ENCODE measurements at places on chromosomes 3 and 15. TPM values are rescaled to one million over a fixed set of nuclear protein-coding genes. Genes with fewer than 3 reads are reported as not detected.

DNA sequence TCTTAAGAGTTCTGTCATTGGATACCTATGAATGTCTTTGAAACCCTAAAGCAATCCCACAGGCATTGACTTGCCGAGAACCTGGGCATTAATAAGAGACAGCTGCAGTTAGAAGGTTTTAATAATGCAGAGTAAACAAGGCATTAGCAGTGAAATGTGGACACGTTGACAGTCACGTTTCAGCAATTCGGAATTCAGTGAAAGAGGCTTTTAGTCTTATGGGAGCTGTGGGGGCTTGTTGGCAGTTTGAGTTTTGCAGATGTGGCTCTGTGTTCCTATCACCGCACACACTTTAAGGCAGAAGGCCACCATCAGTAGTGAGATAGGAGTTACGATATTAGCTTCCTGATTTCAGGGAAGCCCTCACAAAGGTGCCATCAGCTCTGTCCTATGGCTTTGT, 145.2 kb upstream of the NUDT16 start:
- H3K27ac ChIP-seq: no peak overlapping the region
- H3K27me3 ChIP-seq: no peaks in the 10 kb centered on the region
- no peaks in the 10 kb centered on the region for H3K36me3 ChIP-seq
- DNase-seq: no peak
- no peak overlapping the region for H3K4me3 ChIP-seq

DNA sequence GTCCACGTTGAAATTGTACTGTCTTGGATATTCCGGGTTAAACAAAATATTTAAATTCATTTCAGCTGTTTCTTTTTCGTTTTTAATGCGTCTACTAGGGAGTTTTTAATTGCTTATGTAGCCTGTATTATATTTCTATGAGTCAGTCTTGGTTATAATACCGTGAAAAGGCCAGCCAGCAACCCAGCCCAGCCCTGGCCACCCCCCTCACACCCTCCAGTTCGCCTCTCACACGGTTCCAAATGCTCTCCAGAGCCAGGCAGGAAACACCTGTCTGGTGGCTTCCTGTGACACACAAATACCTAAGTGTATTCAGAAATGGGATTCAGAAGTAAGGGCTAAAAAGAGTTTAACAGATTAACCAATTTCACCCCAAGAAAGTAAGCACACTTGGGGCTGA, 4.4 kb downstream of the SH3BP5 start:
- DNase-seq: no peak
- H3K36me3 ChIP-seq: no peaks in the 10 kb centered on the region
- no peak overlapping the region for H3K27ac ChIP-seq
- H3K4me3 ChIP-seq: no peak overlapping the region

DNA sequence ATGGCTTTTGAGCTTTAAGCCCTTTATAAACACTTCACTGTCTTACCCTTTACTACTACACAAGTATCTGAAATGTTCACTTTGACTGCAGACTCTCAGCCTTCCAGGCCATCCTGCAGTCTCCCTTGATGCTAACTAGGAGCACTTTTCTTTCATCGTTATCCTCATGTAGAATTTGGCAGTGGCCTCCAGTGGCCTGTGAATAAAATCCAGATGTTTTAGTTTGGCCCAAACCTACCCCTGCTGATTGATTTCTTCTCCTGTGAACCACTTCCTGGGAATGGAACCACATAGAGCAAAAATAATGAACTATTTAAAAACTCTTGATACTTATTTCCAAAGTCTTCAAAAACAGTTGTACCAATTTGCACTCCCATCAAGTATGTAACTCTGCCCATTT, 271.9 kb downstream of the FEZF2 start:
- H3K36me3 ChIP-seq: peaks cover 17% of the 10 kb centered on the region
- no peak for DNase-seq
- H3K4me1 ChIP-seq: no peaks in the 10 kb centered on the region
- no peak overlapping the region for H3K4me3 ChIP-seq
- H3K27ac ChIP-seq: no peak overlapping the region
- no peaks in the 10 kb centered on the region for H3K27me3 ChIP-seq

DNA sequence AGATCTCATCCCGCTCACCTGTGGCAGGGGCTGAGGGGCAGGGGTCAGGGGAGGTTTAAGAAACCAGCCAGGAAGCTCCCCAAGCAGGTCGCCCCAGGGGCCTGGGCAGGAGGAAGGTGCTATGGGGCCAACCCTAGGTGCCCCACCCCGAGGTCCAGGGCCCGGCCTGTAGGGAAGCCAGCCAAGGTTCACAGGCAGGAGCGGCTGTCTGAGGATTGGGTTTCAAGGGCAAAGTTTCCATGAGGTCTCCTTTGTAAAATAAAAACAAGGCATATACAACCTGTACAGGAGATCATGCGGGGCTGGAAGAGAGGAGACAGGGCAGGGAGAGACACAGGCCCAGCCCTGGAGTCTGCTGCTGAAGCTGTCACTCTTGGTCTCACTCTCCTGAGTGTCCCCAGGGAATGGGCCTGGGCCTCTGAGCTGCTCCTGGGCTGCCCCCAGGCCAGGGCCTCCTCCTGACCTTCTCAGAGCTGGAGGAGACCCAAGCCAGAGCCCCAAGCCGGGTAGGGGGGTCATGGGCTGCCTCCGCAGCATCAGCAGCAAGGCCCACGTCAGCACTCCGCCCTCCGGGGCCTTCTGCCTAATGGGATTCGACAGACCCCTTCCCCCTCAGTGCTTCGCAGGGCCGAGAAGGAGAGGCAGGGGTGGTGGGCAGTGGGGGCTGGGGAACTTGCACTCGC, 5.5 kb downstream of the CPLX3 start:
- H3K27ac ChIP-seq: no peak overlapping the region
- no peak overlapping the region for H3K4me3 ChIP-seq
- peaks cover 5% of the 10 kb centered on the region for H3K36me3 ChIP-seq
- peaks cover 14% of the 10 kb centered on the region for H3K27me3 ChIP-seq
- peaks cover 6% of the 10 kb centered on the region for H3K4me1 ChIP-seq

DNA sequence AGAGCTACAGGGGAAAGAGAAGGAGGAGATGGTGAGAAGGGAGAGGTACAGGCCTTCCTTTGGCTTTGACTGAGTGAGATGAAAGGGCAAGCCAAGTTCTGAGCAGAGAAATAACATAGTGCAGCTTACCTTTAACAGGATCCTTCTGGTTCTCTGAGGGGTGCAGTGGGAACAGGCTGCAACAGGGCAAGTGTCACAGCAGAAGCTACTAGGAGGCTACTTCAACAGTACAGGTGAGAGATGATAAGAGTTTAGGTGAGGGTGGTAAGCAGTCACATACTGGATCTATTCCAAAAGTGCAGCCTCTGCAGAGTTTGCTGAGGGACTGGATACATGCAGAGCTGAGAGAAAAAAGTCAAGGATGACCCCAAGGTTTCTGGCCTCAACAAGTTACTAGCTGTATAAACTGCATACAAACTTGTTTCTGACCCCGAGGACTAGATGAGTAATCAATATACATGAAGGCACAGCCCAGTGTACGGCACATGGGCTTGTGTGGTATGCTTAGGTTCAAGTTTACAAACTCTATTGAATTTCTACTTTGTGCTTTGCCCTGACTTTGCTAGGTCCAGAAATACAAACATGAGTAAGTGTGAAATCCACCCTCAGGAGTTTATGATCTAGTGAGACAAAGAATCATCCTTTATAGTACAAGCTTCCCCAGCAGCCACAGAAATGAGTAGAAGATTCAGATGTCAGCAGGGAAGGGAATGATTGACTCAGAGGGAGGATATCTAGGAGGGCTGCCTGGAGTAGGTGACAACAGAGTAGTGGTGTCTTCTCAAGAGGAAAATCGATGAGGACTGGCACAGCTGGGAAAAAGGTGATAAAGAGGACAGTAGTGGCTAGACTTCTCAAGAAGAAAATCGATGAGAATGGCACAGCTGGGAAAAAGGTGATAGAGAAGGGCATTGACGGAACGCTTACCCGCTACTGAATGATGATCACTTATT, 78.2 kb upstream of the TJP1 start:
- no peaks in the 10 kb centered on the region for H3K36me3 ChIP-seq
- H3K27ac ChIP-seq: no peak overlapping the region
- H3K27me3 ChIP-seq: no peaks in the 10 kb centered on the region
- no peaks in the 10 kb centered on the region for H3K4me1 ChIP-seq
- no peak overlapping the region for H3K4me3 ChIP-seq
- DNase-seq: no peak

DNA sequence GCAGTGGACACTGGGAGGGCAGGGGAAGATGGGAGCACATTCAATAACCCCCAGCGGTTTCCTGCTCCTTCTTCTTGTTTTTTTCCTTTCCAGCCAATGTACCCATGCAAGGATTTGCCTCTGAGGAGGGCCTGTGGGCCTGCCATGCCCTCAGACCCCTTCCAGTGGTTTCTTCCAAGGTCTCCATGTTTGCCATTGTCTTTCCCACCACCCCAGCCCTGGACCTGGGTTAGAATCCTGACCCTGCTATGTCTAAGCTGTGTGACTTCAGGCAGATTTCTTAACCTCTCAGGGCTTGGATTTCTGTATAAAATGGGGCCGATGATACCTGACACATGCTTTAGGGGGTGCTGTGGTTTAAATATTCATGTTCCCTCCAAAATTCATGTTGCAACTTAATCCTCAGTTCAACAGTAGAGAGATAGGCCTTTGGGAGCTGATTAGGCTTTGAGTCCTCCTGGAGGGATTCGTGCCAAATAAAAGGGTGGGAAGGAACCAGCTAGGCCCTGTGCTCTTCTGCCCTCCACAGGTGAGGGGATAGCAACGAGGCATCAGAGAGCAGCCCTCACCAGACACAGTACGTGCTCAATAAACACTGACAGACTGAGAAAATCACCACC, 46.3 kb upstream of the FLNB start:
- H3K27me3 ChIP-seq: no peaks in the 10 kb centered on the region
- H3K36me3 ChIP-seq: no peaks in the 10 kb centered on the region
- no peak overlapping the region for H3K4me3 ChIP-seq

DNA sequence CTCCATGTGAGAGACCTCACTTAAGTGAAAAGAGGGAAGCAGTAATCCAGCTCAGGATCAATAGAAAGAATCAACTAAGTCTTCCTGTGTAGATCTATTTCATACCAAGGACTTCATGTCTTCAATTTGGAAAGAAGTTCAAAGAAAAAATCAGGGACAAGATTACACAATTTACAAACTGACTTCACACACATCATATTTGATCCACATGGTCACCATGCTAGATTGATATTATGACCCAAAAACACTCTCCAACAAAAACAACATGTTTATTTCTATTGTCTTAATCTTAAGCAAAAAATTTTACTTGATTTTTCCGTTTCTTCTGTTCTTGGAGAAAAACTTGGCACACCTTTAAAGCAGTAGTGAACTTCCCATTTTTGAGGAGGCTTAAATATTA, 76.3 kb downstream of the THBS1 start:
- no peaks in the 10 kb centered on the region for H3K27me3 ChIP-seq
- no peak overlapping the region for H3K4me3 ChIP-seq
- H3K4me1 ChIP-seq: peaks cover 12% of the 10 kb centered on the region

- H3K27ac ChIP-seq: no peak overlapping the region
- DNase-seq: peak; percentile 11
- no peaks in the 10 kb centered on the region for H3K36me3 ChIP-seq
- no peaks in the 10 kb centered on the region for H3K27me3 ChIP-seq
- no peak overlapping the region for H3K4me3 ChIP-seq
- peaks cover 8% of the 10 kb centered on the region for H3K4me1 ChIP-seq
These were observed 81.4 kb downstream of the C3orf38 start for GRCh38 chr3:88231207-88231606.

- no peak overlapping the region for H3K27ac ChIP-seq
- no peaks in the 10 kb centered on the region for H3K36me3 ChIP-seq
- no peaks in the 10 kb centered on the region for H3K27me3 ChIP-seq
- no peak overlapping the region for H3K4me3 ChIP-seq
These were observed 21.5 kb upstream of the KCNMB3 start for GRCh38 chr3:179272385-179272784.

GRCh38 chr15:83905556-83906273, 251.8 kb downstream of the ADAMTSL3 start:
- no peaks in the 10 kb centered on the region for H3K27me3 ChIP-seq
- H3K4me1 ChIP-seq: no peaks in the 10 kb centered on the region
- H3K4me3 ChIP-seq: no peak overlapping the region
- no peak overlapping the region for H3K27ac ChIP-seq

DNA sequence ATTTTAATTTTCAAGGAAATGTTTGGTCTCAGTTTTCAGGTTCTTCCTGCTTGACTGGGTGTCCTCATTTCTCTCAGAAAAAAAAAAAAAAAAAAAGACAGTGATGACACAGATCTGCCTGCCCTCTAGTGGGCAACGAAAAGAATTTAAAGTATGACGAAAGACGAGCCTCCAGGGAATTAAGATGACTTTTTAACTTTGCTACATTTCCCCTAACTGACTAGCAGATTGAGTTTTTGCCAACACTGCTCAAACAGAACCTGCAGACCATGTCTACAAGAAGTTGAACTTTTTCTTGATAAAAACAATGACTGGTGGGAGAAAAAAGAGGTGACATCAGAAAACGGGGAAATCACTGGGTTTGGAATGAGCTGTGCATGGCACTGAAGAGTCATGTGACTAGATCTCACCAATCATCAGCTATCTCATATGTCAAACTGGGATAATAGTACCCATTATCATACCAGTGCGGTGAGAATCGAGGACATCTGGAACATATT, 40.8 kb downstream of the EOMES start:
- peak overlapping the region; percentile 74 for H3K4me3 ChIP-seq

GRCh38 chr3:196708467-196708866, 3.6 kb downstream of the CEP19 start:
- no peak overlapping the region for H3K27ac ChIP-seq
- H3K4me1 ChIP-seq: peaks cover 5% of the 10 kb centered on the region
- H3K27me3 ChIP-seq: no peaks in the 10 kb centered on the region

The CFAP20DC gene
- 1.1 TPM for total RNA-seq

The OCA2 gene
- total RNA-seq: not detected

The TRIM42 gene
- not detected for total RNA-seq

The TMEM158 gene
- total RNA-seq: 1.9 TPM

The P3H2 gene
- 60.2 TPM for total RNA-seq

The DPPA2 gene
- not detected for total RNA-seq

Data from MCF 10A (cell line).